ENCODE measurements at places on chromosomes 3 and 15. TPM values are rescaled to one million over a fixed set of nuclear protein-coding genes. Genes with fewer than 3 reads are reported as not detected.

- no peak for DNase-seq
These were observed 62.2 kb upstream of the P2RY1 start for GRCh38 chr3:152772674-152773225.

DNA sequence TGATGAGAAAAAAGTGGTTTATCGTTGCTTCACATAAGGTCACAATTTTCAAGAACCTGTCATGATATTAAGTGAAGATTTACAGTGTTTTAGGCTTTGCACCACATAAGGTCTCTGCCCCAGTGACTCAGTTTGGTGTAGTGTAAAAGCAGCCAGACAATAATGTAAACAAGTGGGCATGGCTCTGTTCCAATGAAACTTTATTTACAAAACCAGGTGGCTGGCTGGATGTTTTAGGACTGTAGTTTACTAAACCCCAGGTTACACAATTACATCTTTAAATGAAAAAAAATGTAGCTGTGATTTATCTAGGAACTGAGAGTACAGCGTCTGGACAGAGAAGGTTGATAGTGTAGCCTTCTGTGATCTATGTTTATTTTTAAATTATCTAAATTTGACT is 9.7 kb upstream of the FBXL22 start:
- no peak for DNase-seq

DNA sequence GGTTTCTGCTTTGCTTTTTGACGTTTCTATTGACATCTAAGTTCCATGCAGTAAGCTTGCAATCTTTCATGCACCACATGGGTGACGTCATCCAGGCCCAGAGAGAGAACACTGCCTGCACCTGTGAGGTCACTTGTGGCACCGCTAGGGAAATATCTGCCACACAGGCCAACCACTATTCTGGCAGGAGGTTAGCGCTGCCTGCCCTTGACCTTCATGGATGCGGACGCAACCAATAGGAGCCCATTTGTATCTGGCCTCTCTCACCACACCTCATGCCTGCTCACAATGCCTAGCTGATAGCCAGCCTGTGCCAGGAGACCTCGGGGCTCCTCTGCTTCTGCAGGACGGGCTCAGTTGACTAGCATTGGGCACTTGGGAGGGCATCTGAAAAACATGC is 55.8 kb upstream of the PRR23E start:
- no peak for DNase-seq

VIPR1 gene
- total RNA-seq, result 13.9 TPM

PRICKLE2 gene
- 12.5 TPM for total RNA-seq

Measured in GM23338 (cell line).